ENCODE measurements at places on chromosomes 5 and 9. TPM values are rescaled to one million over a fixed set of nuclear protein-coding genes. Genes with fewer than 3 reads are reported as not detected.
A peak's percentile ranks its signal among the peaks of the same experiment; 100 is the strongest.

GRCh38 chr9:113756476-113757192 is 119.5 kb upstream of the ZNF618 start:
- no peaks in the 10 kb centered on the region for H3K36me3 ChIP-seq
- no peak overlapping the region for H3K4me3 ChIP-seq
- H3K4me1 ChIP-seq: peaks cover 12% of the 10 kb centered on the region
- H3K27ac ChIP-seq: no peak overlapping the region
- no peak for DNase-seq

- no peaks in the 10 kb centered on the region for H3K4me1 ChIP-seq
- no peaks in the 10 kb centered on the region for H3K27me3 ChIP-seq
- peak; percentile 31 for DNase-seq
- no peaks in the 10 kb centered on the region for H3K36me3 ChIP-seq
Measured at GRCh38 chr5:45741110-45741509, 44.9 kb upstream of the HCN1 start.

GRCh38 chr5:67561151-67561932 is 364.7 kb upstream of the CD180 start:
- DNase-seq: no peak
- no peak overlapping the region for H3K4me3 ChIP-seq

- no peak overlapping the region for H3K4me3 ChIP-seq
- DNase-seq: no peak
- H3K27me3 ChIP-seq: no peaks in the 10 kb centered on the region
- H3K4me1 ChIP-seq: no peaks in the 10 kb centered on the region
- no peak overlapping the region for H3K27ac ChIP-seq
- H3K36me3 ChIP-seq: no peaks in the 10 kb centered on the region
Measured at GRCh38 chr9:98870782-98871557, 63.5 kb downstream of the GALNT12 start.

DNA sequence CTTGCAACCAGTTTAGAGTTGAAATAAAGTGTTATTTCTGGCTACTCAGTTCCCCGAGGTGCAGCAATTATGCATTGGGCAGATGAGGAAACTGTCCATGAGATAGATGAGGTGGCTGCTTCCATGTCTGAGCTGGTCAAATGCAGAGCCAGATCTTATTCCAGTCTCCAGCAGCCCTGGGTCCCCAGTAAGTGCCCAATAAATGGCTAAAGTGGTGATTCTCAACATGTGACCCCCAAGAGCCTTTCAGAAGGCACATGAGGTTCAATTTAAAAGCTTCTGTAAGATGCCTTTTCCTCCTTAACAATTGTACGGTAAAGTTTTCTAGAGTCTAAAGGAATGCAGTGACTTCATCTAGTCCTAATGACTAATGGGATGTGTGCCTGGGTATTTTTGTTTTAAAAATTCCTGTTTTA is 17.5 kb downstream of the ATOX1 start:
- peaks cover 8% of the 10 kb centered on the region for H3K36me3 ChIP-seq
- H3K27me3 ChIP-seq: no peaks in the 10 kb centered on the region
- peaks cover 7% of the 10 kb centered on the region for H3K4me1 ChIP-seq
- DNase-seq: no peak
- H3K4me3 ChIP-seq: no peak overlapping the region

DNA sequence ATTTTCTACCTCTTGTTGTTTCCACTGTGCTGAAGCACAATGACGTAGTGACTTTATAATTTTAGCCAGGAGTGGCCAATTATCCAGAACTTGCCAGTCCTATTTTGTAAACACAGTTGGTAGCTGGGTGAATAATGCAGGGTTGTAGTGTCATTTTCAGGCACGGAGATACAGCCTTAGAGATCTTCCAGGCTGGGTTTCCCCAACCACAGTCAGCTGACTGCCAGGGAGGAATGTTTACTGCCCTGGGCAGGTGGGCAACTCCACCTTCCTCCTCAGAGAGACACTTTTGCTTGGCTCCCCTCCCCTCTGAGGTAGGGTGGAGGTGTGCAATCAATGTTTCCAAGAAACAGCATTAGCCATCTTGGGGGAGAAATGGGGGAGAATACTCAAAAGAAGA is 228.1 kb upstream of the NR4A3 start:
- H3K36me3 ChIP-seq: no peaks in the 10 kb centered on the region
- H3K27me3 ChIP-seq: no peaks in the 10 kb centered on the region
- H3K4me3 ChIP-seq: no peak overlapping the region
- no peak overlapping the region for H3K27ac ChIP-seq

- no peak for DNase-seq
- H3K27me3 ChIP-seq: no peaks in the 10 kb centered on the region
- no peak overlapping the region for H3K27ac ChIP-seq
- no peak overlapping the region for H3K4me3 ChIP-seq
- no peaks in the 10 kb centered on the region for H3K36me3 ChIP-seq
Measured at GRCh38 chr5:54837093-54837492, 148.3 kb downstream of the ESM1 start.

The DPM2 gene
- total RNA-seq: 46.1 TPM

The INSL6 gene
- not detected for total RNA-seq

The FBN2 gene
- total RNA-seq: 8.1 TPM

The GABRA1 gene
- total RNA-seq: not detected

The FANCC gene
- total RNA-seq: 11.6 TPM
